ENCODE measurements at places on chromosomes 1 and 21.

DNA sequence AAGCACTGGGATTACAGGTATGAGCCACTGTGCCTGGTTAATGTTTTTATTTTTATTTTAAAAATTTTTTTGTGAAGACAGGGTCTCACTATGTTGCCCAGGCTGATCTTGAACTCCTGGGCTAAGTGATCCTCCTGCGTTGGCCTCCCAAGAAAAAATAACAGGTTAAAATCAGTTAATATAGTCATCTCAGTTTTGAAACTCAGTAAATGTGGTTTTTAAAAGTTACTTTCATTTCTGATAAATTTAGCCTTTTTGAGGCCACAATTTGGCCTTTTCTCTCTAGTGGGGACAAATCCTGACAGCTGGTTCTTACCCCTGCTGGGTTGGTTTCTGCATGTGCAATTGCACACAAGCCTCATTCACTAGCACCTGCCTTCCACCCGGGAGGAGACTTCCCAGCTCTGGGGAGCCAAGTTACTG, 13.3 kb downstream of the PMF1 start:
- no peak for DNase-seq

DNA sequence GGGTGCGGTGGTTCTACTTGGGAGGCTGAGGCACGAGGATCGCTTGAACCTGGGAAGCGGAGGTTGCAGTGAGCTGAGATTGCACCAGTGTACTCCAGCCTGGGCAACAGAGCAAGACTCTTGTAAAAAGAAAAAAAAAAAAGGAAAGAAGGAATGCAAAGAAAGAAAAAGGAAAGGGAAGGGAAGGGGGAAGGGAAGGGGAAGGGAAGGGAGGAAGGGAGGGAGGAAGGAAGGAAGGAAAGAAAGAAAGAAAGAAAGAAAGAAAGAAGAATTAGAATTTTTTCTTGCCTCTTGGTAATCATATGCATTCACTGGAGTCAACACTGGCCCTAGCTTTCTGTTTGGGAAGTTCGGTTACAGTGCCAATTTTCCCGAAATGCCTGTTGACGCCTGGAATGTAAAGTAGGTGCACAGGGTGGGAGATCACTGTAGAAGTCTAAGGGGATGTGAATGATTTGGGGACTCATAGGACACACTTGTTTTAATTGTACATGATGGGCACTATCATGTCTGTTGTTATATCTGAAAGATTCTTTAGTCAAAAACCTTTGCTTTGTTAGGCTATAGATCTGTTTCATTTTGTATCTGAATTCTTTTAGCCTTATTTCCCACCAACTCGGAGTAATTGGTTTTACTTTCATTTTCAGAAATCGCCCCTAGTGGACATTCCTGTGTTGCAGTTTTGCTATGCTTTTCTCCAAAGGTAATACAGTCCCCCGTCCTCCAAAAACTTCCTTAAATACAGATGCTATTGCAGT, 59.8 kb upstream of the MORC3 start:
- DNase-seq, result no peak

GRCh38 chr21:41560661-41561158, 52.8 kb upstream of the TMPRSS2 start:
- no peak for DNase-seq

- no peak for DNase-seq
Measured at GRCh38 chr1:235397733-235398132, 30.5 kb downstream of the TBCE start.

GRCh38 chr1:213973129-213973528, 14.6 kb upstream of the PROX1 start:
- DNase-seq, result no peak

- no peak for DNase-seq
Measured at GRCh38 chr1:183898610-183899009, 93.7 kb downstream of the RGL1 start.

GRCh38 chr1:234975122-234975940, 153.3 kb downstream of the TOMM20 start:
- DNase-seq, result no peak

DNA sequence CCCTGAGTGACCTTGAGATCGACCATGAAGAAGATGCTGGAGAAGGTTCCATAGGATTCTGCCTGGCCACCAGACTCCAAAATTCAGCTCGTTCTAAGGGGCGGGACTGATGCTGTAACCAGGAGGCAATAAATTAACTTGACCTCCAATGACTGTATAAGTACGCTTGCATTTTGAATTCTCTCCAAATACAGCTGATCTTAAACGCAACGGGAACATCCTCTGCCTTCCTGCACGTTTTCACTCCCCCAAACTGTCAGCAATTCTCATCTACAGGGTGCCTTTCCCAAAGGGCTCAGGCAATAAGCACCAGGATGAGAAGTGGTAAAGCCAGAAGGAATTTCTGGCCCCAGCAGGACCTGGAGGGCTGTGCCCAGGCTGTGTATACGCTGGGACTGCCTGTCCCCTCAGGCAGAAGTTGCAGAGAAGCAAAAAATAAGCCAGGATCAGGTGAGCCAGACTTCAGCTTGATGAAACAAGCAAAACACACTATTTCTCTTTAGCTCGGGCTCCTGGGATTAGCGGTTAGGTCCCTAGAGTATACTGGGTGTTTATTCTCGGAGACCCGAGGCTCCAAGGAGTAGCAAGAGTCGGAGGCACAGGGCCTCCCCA, 124.8 kb downstream of the LRIG2 start:
- no peak for DNase-seq

GRCh38 chr1:65230731-65231481, 78.4 kb upstream of the DNAJC6 start:
- DNase-seq, result no peak

DNA sequence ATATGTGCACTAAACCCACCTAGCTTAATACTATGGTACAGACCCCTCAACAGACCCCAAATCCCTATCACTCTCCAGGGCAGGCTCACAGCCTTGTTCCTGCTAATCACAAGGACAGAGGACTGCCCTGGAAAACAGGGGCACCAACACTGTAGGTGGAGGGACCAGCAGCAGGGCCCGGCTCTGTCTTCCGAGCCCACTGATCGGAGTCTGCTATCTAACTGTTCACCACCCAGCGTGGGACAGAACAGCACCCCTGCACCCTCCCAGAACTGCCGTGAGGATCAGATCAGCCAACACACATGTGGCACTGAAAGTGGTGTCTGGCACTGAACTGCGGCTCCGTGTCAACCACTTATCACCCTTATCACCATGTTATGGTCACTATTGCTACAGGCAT, 6.2 kb downstream of the WDR4 start:
- no peak for DNase-seq

DNA sequence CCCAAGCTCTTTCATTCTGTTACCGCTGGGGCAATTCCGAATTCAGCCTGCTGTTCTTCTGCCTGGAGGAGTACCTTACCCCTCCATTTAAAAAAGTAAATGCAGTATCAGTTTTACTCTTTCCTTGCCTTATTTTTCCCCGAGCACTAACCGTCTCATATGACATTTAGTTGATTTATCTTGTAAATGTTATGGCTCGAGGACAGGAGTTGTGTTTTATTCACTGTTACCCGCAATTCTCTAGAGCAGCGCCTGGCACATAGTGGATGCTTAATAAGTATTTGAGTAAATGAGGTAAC, 425 bp upstream of the TADA1 start:
- no peak for DNase-seq

- no peak for DNase-seq
Measured at GRCh38 chr1:2247760-2248126, 19.6 kb downstream of the SKI start.

GRCh38 chr1:4212796-4213195, 312.7 kb upstream of the C1orf174 start:
- DNase-seq, result no peak

DNA sequence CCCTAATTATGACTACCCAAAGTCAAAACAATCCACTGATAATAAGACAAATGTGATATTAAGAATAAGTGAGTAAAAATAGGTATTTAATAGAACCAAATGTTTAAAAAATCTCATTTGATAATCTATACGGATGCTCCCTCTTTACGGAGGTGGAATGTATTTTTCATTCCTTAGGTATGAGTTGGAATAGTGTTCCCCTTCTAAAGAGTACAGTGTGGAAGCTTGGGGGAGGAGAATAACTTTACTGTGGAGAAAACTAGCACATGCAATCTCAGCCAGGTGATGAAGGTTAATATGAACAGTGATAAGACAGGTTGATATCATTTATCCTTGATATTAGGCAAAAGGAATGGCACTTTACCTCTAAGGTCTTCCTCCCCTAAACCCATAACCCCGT, 74.6 kb downstream of the GPR88 start:
- DNase-seq, result no peak

GRCh38 chr1:171081314-171081753, 9.4 kb upstream of the FMO3 start:
- no peak for DNase-seq

DNA sequence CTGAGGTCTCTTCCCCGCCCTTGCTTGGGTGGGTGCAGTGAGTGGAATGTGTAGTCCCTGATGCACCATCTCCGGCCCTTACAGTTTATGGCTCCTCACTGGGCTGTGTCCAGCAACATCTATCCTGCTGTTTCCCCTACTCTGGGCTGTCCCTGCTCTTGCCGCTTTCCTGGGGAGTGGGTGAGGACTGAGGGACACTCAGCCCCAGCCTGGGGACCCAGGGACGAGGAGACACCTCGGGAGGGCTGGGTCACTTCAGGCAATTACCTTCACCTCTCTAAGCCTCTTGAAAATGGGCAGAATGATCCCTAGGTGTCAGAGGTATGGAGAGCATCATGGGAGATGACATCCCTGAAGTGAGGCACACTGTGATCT, 13.6 kb upstream of the LRP8 start:
- DNase-seq, result no peak

DNA sequence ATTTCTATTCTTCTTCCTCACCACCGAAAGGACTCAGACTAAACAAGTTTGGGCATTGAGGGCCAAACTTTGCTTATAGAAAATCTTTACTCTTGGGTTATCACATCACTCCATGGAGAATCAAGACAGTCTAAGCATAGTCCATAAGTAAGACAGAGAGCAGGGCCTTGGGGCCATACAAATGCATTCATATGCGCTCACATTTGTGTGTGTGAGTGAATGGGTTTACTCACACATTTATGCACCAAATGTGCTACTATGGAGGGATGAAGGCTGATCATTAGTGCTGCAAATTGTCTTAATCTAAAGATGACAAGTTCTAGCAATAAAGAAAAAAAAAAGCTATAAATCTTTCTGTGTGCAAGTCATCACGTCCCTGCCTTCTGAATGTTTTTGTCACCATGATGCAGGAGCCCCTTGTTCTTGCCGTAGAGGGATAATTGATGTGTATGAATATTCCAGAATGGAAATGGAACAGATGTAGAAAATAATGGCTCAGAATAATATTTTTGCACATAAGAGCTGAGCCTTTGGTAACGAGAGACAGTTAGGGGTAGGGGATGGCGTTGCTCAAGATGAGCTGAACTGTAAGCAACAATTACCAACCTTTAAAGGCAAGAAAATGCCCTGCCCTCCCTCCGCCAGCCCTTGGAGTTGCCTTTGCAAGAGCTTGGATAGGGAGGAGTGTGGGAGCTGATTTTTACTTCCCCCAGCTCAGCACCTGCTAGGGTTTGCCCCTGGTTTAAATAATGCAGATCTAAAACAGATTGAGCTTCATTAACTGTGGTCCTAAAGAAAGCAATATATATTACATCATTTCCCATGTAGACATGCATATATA, 52.3 kb upstream of the IKBKE start:
- no peak for DNase-seq

- DNase-seq, result no peak
Measured at GRCh38 chr1:172708452-172708851, 49.5 kb downstream of the FASLG start.

DNA sequence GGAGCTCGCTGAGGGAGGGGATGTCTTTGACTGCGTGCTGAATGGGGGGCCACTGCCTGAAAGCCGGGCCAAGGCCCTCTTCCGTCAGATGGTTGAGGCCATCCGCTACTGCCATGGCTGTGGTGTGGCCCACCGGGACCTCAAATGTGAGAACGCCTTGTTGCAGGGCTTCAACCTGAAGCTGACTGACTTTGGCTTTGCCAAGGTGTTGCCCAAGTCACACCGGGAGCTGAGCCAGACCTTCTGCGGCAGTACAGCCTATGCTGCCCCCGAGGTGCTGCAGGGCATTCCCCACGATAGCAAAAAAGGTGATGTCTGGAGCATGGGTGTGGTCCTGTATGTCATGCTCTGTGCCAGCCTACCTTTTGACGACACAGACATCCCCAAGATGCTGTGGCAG, 1.4 kb downstream of the TSSK3 start:
- no peak for DNase-seq

DNA sequence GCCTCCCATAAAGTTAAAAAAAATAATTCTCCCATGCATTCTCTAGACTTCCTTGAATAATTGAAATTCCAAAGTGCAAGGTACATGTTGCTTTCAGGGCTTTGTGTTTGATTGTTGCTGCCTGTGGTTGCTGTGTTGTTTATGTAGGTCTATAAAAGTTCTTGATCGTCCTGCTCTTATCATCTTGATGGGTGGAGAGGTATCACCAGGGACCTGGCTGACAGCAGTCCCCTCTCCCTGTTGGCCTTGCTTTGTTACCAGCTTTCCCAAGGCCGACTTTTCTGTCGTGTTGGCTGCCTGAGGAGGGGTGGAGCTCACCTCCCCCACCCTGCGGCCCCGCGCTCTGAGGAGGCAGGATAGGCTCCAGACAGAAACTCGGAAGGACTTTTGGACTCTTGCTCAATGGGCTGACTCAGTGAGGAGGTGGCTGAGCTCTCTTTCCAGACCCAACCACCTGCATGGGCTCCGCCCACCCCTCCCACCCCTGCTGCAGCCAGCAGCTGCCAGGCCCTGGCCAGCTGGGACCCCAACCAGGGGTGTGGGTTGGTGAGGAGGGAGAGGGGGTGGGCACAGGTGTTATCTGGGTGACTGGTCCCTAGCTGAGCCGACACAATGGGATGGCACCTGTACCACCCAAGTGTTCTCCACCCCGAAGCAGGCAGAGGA, 2.0 kb downstream of the INAVA start:
- no peak for DNase-seq

GRCh38 chr1:69197816-69198215, 369.9 kb upstream of the LRRC7 start:
- DNase-seq, result no peak

DNA sequence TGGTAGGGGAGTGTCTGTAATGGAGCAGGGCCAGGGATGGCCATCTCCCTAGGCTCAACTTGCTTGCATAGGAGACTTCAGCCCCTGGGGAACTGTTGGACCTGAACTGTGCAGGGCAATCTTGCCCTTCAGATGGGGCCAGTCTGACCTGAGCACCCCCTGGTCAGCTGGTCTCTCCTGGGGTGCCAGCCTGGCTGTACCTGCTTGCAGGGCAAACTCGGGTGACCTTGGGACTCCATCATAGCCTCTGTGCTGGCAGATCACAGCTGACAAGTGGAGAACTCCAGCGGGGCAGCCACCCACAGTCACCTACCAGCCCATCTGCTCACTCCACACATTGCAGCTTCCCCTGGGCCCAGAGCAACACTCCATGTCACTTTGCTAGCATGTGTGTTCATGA, 8.1 kb downstream of the SPRR2A start:
- DNase-seq, result no peak

- no peak for DNase-seq
Measured at GRCh38 chr1:66493731-66494130, 40.2 kb upstream of the SGIP1 start.

DNA sequence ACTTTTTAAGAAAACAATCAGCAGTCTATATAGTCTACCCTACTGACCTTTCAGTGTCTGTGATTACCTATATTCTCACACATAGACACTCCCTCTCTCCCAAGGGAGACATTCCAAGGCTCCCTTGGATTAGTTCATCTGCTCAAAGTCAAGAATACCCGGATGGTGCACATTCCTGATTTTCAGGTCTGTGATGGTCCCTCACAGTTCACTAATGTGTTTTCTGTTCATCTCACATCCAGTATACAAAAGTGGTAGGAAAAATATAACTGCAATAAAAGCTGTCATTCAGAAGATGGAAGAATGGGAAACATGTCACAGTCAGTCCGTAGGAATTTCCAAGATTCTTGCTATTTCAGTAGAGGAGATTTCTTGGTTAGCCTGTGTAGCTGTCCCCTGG, 224.1 kb upstream of the CACYBP start:
- no peak for DNase-seq
